GM12878 (cell line): ENCODE measurements at places on chromosomes 4 and X. TPM values are rescaled to one million over a fixed set of nuclear protein-coding genes. Genes with fewer than 3 reads are reported as not detected.
A peak's percentile ranks its signal among the peaks of the same experiment; 100 is the strongest.

PCDH18 gene
- 1.4 TPM in 2 replicates for total RNA-seq

REELD1 gene
- total RNA-seq = 0.35 and 0.62 TPM in 2 replicates

- no peak for DNase-seq
- no peak overlapping the region for H3K4me3 ChIP-seq
- no peaks in the 10 kb centered on the region; the same call in 1 of the 2 replicates for H3K27me3 ChIP-seq
These were observed 1.5 kb downstream of the NHSL2 start for GRCh38 chrX:71912156-71912555.

FATE1 gene
- total RNA-seq = not detected in 2 replicates

PHEX gene
- total RNA-seq = 0.56 TPM in 2 replicates

GRCh38 chr4:189124149-189124758 lies 816.4 kb upstream of the FRG1 start:
- H3K27ac ChIP-seq = no peak overlapping the region
- no peaks in the 10 kb centered on the region for H3K4me1 ChIP-seq
- no peaks in the 10 kb centered on the region for H3K27me3 ChIP-seq
- H3K4me3 ChIP-seq = no peak overlapping the region

SPANXD gene
- not detected in 2 replicates for total RNA-seq

GRCh38 chrX:123961268-123962005 lies at the start of gene STAG2:
Gene STAG2, plus strand, starts transcription at chrX:123961706. Its CDS starts 60,922 bp downstream, at chrX:124022628.
- H3K36me3 ChIP-seq = no peaks in the 10 kb centered on the region
- no peaks in the 10 kb centered on the region for H3K27me3 ChIP-seq
- peak within 1 kb of the TSS; percentile 89 for H3K27ac ChIP-seq
- peak; percentile 21 for DNase-seq
- H3K4me3 ChIP-seq = peak within 1 kb of the TSS; percentile 83

DNA sequence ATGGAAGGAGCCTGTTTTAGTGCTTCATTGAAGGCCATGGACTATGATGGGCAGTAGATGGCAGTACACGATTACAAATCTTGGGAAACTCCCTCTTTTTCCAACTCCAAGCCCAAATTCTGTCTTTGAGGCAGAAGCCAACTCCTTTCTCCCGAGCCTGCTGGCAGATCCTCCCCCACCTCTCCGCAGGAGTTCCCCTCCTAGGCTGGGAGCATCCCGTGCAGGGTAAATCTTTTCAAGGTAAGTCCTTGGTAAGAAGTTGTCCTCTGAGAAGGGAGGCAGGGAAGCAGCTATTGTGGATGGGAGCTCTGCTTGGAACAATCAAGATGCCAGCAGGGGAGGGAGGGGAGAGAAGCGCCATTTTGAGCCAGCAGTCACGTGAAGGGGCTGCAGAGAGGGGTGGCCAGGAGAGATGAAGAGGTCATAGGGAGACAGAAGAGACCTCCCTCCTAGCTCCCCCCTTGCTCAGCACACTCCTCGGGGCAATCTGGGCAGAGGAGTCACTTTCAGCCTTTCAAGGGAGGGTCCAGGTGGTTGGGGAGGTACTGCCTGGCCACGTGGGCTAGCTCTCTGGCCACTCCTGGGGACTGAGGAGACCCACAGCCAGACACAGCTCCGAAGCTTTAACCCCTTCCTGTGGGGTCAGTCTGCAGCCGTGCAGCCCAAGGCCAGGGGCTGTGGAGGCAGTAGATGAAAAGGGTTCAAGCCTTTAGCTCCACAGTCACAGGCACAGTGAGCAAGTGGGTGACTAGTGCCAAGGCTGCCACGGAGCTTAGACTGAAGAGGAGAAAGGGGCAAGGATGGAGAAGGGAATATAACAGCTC lies 9.6 kb downstream of the CC2D2A start:
- no peak overlapping the region for H3K4me3 ChIP-seq
- H3K4me1 ChIP-seq = no peaks in the 10 kb centered on the region
- H3K27me3 ChIP-seq = no peaks in the 10 kb centered on the region
- no peaks in the 10 kb centered on the region for H3K36me3 ChIP-seq

- no peaks in the 10 kb centered on the region for H3K36me3 ChIP-seq
- no peak overlapping the region for H3K4me3 ChIP-seq
- DNase-seq = no peak
- H3K27ac ChIP-seq = no peak overlapping the region
- no peaks in the 10 kb centered on the region for H3K4me1 ChIP-seq
- no peaks in the 10 kb centered on the region for H3K27me3 ChIP-seq
These were observed 509.6 kb downstream of the PACRGL start for GRCh38 chr4:21209860-21210259.

DNA sequence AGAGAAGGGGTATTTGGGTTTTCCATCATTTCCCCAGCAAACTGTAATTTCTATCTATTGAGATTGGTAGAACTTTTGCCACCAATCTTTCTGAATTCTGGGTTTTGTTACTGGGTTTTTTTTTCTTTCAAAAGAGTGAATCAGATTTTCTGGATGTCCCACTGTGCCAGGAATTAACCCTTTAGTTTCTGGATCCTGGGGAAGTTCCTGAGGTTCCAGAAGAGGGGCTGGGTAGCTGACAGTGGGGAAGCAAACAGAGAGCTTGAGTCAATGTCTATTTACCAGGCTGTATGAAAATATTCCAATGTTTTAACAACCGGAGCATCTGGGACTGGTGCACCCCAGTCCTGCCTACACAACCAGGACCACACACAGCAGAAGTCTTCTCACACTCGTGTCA lies 25.8 kb upstream of the SOD3 start:
- H3K4me3 ChIP-seq = no peak overlapping the region
- H3K36me3 ChIP-seq = no peaks in the 10 kb centered on the region
- no peak overlapping the region for H3K27ac ChIP-seq

DNA sequence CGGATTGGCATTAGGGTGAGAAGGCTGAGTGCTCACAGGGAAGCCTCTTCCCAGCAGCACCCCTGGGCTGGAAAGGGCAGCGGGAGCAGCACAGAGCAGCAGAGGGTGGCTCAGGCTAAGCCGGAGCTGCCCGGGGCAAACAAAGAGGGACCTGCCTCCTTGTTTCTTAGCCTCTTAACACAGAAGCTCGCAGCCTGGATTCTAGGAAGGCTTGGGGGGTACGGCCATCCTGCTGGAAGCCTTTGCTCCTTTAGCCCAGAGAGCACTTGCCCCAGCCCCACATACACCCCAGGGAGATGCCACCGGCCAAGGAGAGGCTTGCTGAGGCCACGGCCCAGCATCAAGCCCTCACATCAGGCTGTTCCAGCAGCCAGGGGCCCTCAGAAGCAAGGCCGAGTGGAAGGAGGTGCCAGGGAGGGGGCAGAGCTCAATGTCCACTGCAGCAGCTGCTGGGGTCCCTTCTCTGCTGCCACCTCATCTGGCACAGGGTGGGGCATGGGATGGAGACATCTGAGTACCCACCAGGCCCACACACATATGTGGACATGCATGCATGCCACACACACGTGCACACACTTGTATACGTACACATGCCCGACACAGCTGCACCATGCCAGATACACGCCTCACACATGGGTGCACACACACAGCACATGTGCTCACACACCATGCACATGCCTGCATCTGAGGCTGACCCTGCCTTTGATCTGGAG lies 20.3 kb upstream of the SPON2 start:
- DNase-seq = no peak
- no peaks in the 10 kb centered on the region for H3K36me3 ChIP-seq
- H3K4me3 ChIP-seq = no peak overlapping the region
- no peaks in the 10 kb centered on the region for H3K4me1 ChIP-seq

GRCh38 chr4:7634661-7635251 lies 200.0 kb upstream of the PSAPL1 start:
- DNase-seq = no peak
- H3K27me3 ChIP-seq = no peaks in the 10 kb centered on the region
- no peaks in the 10 kb centered on the region for H3K4me1 ChIP-seq

- H3K4me1 ChIP-seq = peaks cover 4% of the 10 kb centered on the region
- H3K4me3 ChIP-seq = no peak overlapping the region
- H3K27ac ChIP-seq = peak overlapping the region; percentile 2; the same call in 1 of the 2 replicates
- no peak for DNase-seq
- H3K36me3 ChIP-seq = no peaks in the 10 kb centered on the region
These were observed 571.1 kb upstream of the DIPK2B start for GRCh38 chrX:45771560-45772340.

ATP1B4 gene
- total RNA-seq = not detected in 2 replicates

SYN1 gene
- total RNA-seq = 0.21 and 0.43 TPM in 2 replicates

TLR6 gene
- 19.1 and 22.4 TPM in 2 replicates for total RNA-seq

GRCh38 chrX:47321823-47322371 lies 48.5 kb upstream of the ZNF157 start:
- no peak overlapping the region for H3K27ac ChIP-seq
- no peak for DNase-seq
- H3K27me3 ChIP-seq = no peaks in the 10 kb centered on the region
- no peak overlapping the region for H3K4me3 ChIP-seq
- H3K4me1 ChIP-seq = no peaks in the 10 kb centered on the region

PABPC1L2B gene
- not detected in 2 replicates for total RNA-seq

LGI2 gene
- not detected in 2 replicates for total RNA-seq

- H3K4me3 ChIP-seq = peak overlapping the region; percentile 45; the same call in 1 of the 2 replicates
- peaks cover 51% of the 10 kb centered on the region for H3K4me1 ChIP-seq
- no peak for DNase-seq
These were observed 29.4 kb downstream of the CTBP1 start for GRCh38 chr4:1219566-1219950.

SERTM2 gene
- total RNA-seq = not detected in 2 replicates

IL3RA gene
- total RNA-seq = 19.5 and 21.1 TPM in 2 replicates

DNA sequence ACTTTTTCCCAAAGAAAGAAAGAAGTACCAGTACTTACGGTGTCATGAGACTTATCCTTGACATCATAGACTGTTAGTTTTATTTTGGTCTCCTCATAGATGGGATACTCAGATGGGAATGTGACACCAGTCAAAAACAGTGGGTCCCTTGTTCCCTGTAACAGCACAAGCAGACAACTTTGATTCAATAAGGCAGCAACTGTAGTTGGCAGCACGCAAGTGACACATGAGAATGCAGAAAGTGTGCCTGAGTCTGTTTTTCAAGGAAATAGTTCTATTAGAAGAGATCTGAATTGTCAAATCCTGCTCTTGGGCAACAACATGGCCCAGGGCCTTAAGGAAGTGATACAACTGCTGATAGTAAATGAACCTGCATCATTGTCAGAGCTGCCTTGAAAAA lies 443.2 kb downstream of the INPP4B start:
- H3K4me1 ChIP-seq = no peaks in the 10 kb centered on the region; the same call in 1 of the 2 replicates
- DNase-seq = no peak
- H3K4me3 ChIP-seq = no peak overlapping the region

FMR1NB gene
- total RNA-seq = not detected in 2 replicates

GRCh38 chr4:77132652-77133312 lies 24.2 kb upstream of the CCNG2 start:
- no peaks in the 10 kb centered on the region for H3K27me3 ChIP-seq
- H3K4me1 ChIP-seq = no peaks in the 10 kb centered on the region
- DNase-seq = no peak

DNA sequence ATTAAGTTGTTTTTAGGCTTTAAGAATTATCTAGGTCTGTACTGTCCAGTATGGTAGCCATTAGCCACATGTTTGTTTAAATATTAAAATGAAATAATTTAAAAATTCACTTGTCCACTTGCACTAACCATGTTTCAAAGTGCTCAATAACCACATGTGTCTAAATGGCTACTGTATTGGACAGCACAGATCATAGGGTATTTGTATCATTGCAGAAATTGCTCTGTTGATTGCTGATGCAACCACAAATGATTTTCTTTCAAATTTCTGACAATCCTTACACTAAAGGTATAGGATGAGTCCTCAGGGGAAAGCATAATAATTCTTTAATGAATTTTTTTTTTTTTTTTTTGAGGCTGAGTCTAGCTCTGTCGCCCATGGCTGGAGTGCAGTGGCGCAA lies 84.9 kb downstream of the KDM6A start:
- H3K36me3 ChIP-seq = no peaks in the 10 kb centered on the region
- no peaks in the 10 kb centered on the region for H3K27me3 ChIP-seq
- no peak for DNase-seq
- H3K4me1 ChIP-seq = no peaks in the 10 kb centered on the region
- no peak overlapping the region for H3K4me3 ChIP-seq

DNA sequence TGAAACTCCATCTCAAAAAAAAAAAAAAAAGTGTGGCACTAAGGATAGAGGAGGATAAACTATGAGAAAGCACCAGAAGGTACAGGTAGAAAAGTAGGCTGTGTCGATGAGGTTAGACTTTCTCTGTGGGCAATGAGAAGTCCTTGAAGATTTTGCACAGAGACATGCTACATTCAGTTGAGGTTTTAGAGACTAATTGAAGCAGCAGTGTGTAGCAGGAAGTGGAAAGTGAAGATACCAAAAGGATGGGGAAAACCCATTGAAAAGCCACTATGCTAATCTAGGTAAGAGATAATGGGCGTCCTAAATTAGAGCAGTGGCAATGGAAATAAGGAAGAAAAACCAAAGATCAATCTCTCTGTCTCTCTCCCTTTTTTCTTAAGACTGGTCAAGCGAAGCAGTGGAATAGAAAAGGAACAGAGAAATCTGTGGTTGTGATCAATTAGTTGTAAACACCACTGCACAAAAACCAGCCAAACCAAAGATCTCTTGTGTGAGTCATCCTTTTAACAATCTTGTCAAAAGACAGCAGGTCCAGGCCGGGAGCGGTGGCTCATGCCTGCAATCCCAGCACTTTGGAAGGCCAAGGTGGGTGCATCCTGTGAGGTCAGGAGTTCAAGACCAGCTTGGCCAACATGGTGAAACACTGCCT lies 3.5 kb downstream of the SPINK2 start:
- peaks cover 23% of the 10 kb centered on the region for H3K4me1 ChIP-seq
- no peak overlapping the region for H3K27ac ChIP-seq
- H3K27me3 ChIP-seq = peaks cover 5% of the 10 kb centered on the region; the same call in 1 of the 2 replicates
- DNase-seq = peak; percentile 92

ANAPC4 gene
- total RNA-seq = 27.6 and 28.2 TPM in 2 replicates

- no peak overlapping the region for H3K27ac ChIP-seq
- no peak for DNase-seq
- H3K4me3 ChIP-seq = no peak overlapping the region
- 0 out of 2 replicates have a peak, but pooled peaks cover 3% of the 10 kb centered on the region for H3K4me1 ChIP-seq
- H3K27me3 ChIP-seq = no peaks in the 10 kb centered on the region
- H3K36me3 ChIP-seq = no peaks in the 10 kb centered on the region
These were observed 232.0 kb upstream of the KLF8 start for GRCh38 chrX:56000174-56000573.

DNA sequence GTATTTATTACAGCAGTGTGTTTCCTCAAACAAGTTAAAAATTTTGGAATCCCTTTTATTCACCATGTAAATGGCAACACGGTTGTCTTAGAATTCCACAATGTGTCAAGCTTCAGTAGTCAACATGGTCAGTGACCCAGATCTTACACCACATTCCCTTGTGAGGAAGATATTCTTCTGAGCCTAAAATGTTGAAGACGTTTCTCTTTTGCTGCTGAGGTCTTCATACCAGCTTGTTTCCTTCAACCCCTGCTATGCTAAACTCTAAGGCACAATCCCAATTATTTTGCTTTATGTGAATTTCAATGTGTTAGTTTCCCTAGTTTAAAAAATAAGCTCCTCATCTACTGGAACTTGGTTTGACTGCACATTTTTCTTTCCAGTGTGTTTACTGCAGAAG lies 17.6 kb upstream of the LDB2 start:
- H3K4me1 ChIP-seq = no peaks in the 10 kb centered on the region
- no peak overlapping the region for H3K4me3 ChIP-seq
- H3K27me3 ChIP-seq = no peaks in the 10 kb centered on the region
- H3K36me3 ChIP-seq = no peaks in the 10 kb centered on the region
- no peak overlapping the region for H3K27ac ChIP-seq
- no peak for DNase-seq

ETDA gene
- total RNA-seq = not detected in 2 replicates

GRCh38 chr4:163747293-163747692 lies 252.8 kb downstream of the TMA16 start:
- H3K36me3 ChIP-seq = no peaks in the 10 kb centered on the region
- peaks cover 10% of the 10 kb centered on the region for H3K4me1 ChIP-seq
- DNase-seq = no peak

TNIP3 gene
- total RNA-seq = 0.56 and 0.62 TPM in 2 replicates
